ENCODE measurements at places on chromosomes 1 and 21. TPM values are rescaled to one million over a fixed set of nuclear protein-coding genes. Genes with fewer than 3 reads are reported as not detected.

The TSACC gene
- not detected for total RNA-seq

The TGFB2 gene
- 4.2 TPM for total RNA-seq

The LMX1A gene
- total RNA-seq, result not detected

The FAAH gene
- 34.1 TPM for total RNA-seq

The UBL4B gene
- not detected for total RNA-seq

DNA sequence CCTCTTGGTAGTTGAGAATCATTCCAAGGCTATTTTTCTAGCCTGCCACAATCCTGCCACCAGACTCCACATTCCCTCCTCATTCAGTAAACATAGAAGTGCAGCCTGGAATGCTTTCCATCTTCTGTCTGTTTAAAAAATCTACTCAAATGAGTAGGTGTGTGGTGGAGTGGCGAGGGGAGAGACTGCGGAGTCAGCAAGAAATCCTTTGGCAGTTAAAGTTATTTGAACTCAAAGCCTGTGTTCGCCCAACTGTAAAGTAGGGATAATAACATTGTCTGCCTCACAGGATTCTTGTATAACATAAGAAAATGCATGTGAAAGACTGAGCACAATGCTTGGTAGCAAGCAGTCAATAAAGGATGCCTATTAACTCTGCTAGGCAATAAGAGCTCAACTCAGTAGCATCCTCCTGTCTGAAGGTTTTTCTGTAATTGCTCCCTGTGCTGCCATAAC lies 22.2 kb upstream of the DPT start:
- no peaks in the 10 kb centered on the region for H3K36me3 ChIP-seq
- H3K27ac ChIP-seq, result no peak overlapping the region
- H3K4me3 ChIP-seq, result no peak overlapping the region
- DNase-seq, result no peak
- no peaks in the 10 kb centered on the region for H3K27me3 ChIP-seq

GRCh38 chr1:12477314-12477713 lies 140.7 kb downstream of the DHRS3 start:
- peak overlapping the region; percentile 76 for H3K27ac ChIP-seq
- DNase-seq, result no peak
- no peak overlapping the region for H3K4me3 ChIP-seq
- H3K27me3 ChIP-seq, result no peaks in the 10 kb centered on the region
- peaks cover 88% of the 10 kb centered on the region for H3K4me1 ChIP-seq

DNA sequence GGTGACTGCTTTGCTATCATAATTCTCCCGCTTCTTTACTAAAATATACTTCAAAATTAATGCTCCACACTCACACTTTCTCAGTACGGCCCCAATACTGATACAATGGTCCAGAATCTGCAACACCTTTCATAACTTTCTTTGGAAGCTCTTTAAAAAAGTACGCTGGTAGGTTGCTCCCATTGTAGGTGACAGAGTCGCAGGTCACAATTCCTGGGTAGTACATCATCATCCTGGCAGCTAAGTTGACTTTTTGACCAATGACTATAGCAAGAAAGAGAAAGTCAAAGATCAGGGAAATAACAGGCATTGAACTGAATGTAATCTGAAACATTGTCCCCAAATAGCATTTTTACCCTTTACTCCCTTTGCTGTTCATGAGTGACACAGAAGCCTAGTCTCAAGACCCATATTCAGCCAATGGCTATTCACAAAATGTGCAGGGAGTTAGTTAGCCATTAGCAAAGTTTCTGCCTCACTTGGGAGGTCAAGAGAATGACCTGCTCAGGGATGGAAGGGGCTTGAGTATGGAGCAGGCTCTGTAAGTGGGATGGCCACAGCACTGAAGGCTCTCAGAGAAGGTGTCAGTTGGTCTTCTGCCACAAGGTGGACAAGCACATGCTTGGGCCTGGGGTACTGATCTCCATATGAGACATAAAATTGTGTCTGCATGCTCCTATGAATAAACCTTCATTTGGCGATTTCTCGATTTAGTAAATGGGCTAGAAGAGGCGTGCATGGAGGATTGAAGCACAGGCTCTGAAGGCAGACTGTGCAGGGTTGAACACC lies 35.4 kb downstream of the ADCY10 start:
- H3K27me3 ChIP-seq, result no peaks in the 10 kb centered on the region
- H3K36me3 ChIP-seq, result no peaks in the 10 kb centered on the region
- H3K27ac ChIP-seq, result no peak overlapping the region

DNA sequence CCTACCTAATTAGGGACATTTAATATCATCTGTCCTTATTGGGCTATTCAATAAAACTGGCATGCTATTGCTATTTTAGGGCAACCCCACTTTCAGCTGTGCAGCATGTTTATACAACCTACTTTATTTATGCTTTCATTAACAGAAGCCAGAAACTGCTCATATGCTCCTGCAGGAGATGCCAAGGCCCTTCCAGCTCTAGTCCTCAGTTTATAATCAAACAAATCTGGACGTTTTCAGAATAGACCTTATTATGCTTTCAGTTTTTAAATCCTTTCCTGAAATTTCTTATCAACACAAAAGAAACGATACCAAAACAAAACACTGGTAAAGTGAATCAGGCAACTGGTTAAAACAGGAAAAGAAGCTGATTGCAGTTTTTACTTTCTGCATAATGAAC lies 53.2 kb downstream of the PTGS2 start:
- no peaks in the 10 kb centered on the region for H3K4me1 ChIP-seq
- no peak overlapping the region for H3K4me3 ChIP-seq
- no peaks in the 10 kb centered on the region for H3K27me3 ChIP-seq
- no peak for DNase-seq
- H3K27ac ChIP-seq, result no peak overlapping the region
- H3K36me3 ChIP-seq, result no peaks in the 10 kb centered on the region

DNA sequence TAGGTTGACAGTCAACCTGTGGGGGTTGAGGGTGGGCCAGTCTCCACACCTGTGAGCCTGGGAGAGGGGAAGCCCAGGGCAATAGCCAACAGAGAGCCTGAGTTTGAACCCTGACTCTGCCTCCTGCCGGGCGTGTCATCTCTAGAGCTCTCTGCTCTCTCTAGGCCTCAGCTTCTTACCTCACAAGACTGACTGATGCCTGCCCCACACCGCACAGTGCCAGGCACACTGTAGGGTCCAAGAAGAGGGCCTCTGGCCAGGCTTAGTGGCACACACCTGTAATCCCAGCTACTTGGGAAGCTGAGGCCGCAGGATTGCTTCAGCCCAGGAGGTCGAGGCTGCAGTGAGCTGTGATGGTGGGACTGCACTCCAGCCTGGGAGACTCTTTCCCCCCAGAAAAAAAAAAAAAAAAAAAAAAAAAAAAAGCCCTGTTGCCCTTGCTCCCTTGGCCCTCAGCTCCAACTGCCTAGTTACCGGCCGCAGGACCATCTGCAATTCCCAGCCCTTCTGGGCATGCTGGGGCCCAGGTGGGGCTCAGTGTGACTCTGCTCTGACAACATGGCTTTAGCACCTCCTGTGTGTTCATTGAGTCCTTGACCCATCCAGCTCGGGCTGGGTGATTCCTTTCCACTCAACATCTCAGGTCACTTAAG lies 25.1 kb downstream of the GRHL3 start:
- H3K4me3 ChIP-seq, result no peak overlapping the region
- no peaks in the 10 kb centered on the region for H3K4me1 ChIP-seq
- no peak overlapping the region for H3K27ac ChIP-seq
- no peaks in the 10 kb centered on the region for H3K27me3 ChIP-seq

DNA sequence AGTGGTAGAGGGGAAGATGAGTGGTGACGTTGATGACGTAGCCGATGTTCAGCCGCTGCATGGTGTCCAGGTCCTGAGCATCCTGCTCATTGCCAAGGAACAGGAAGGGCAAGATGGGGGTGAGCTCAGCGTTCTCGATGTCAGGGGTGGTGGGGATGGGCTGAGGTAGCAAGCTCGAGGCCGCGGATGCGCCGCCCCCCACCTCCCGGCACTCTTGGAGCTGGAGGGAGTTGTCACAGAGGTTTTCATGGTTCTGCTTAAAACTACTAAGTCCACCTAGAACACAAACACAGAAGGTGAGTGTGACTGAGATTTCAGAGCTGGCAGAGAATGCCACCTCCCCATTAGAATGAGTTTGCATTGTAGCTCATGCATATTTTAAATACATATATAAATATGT lies 35.7 kb downstream of the DUSP10 start:
- no peak overlapping the region for H3K27ac ChIP-seq
- H3K4me3 ChIP-seq, result no peak overlapping the region
- DNase-seq, result no peak
- peaks cover 10% of the 10 kb centered on the region for H3K36me3 ChIP-seq
- peaks cover 21% of the 10 kb centered on the region for H3K4me1 ChIP-seq

- no peaks in the 10 kb centered on the region for H3K36me3 ChIP-seq
- no peaks in the 10 kb centered on the region for H3K27me3 ChIP-seq
- DNase-seq, result no peak
Measured at GRCh38 chr1:9302745-9303524, 10.2 kb downstream of the SPSB1 start.

DNA sequence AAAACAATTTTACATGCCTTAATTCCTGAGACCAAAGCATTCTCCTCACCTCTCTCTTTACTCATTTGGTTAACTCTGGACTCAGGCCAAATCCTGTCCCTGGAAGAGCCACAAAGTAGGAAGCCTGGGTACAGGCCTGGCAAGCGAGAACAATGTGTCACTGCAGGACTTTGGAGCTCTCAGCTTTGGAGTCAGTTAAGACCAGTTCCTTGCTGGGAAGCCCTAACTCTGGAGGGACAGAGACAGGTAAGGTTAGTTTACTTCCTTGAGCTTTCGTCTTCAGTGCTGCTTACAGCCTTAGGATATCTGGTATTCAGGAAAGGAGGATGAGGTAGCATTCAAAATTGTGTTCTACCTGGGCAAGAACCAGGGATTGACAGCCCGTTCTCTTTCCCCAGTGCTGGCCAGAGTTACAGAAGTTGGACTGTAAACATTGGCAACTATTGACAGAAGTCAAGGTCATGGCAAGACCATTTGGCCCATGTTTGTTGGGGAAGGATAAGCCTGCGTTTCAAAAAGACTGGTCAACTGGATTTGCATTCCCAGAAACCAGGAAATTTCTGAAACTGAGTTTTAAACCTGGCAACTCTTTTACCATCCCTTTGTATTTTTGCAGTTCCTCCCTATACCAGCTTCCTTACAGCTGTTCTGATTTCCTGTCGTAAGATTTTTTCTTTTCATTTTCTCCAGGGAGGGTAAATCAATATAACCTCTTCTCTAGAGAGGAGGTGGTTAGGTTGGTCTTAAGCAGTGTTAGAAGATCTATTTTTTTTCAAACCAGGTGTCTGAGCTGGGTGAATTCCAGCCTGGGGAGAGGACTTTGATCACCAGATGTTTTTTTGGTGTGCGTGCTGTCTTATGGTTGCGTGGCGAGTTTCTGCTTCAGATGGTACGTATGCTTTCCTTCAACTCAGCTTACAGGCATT lies at the start of gene C4BPB:
Gene C4BPB (plus strand): TSS at position 160 of the 926 bp plus-strand sequence. CDS start 672 bp downstream, at position 832.
- no peaks in the 10 kb centered on the region for H3K36me3 ChIP-seq
- H3K4me1 ChIP-seq, result peaks cover 10% of the 10 kb centered on the region
- DNase-seq, result no peak
- peak within 1 kb of the TSS; percentile 68 for H3K27ac ChIP-seq

DNA sequence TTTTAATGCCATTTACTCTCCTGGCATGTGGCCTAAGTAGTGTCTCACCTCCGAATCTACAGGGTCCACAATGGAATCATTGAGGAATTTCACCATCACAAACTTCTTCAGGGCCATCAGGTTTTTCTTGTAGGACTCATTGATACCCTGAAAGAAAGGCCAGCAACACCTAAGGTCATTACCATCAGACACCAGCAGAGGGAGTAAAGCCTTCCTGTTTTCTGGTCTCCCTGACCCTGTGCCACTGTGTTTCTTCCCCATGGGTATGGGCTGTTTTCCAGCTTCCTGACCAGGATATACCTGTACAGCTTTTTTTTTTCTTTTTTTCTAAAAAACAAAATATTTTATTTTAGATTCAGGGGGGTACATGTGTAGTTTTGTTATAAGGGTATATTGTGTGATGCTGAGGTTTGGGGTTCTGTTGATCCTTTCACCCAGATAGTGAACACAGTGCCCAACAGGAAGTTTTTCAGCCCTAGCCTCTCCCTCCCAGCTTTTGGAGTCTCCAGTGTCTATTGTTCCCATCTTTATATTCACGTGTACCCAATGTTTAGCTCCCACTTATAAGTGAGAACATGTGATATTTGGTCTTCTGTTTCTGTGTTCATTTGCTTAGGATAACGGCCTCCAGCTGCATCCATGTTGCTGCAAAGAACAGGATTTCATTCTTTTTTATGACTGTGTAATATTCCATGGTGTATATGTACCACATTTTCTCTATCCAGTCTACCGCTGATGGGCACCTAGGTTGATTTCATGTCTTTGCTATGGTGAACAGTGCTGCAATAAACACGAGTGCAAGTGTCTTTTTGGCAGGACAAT lies 18.3 kb downstream of the PPT1 start:
- H3K27me3 ChIP-seq, result no peaks in the 10 kb centered on the region
- H3K27ac ChIP-seq, result no peak overlapping the region
- no peak overlapping the region for H3K4me3 ChIP-seq

- H3K4me1 ChIP-seq, result no peaks in the 10 kb centered on the region
- H3K27me3 ChIP-seq, result no peaks in the 10 kb centered on the region
- no peak for DNase-seq
- no peak overlapping the region for H3K27ac ChIP-seq
- no peaks in the 10 kb centered on the region for H3K36me3 ChIP-seq
Measured at GRCh38 chr1:199669916-199670315, 357.6 kb upstream of the NR5A2 start.

DNA sequence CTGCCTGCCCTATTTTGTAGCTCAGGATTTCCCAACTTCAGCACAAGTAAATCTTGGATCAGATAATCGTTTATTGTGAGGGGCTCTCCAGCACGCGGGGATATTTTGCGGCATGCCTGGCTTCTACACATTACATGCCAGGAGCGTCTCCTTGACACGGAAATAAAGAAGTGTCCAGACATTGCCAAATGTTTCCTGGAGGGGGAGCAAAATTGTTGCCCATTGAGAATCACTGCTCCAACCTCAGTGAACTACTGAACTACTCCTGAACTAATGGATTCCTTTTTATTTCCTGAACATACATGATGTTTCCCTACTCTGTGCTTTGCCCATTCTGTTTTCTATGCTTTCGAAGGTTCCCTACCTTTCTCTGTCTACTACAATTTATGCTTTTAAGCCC lies 1359.1 kb upstream of the ADGRL2 start:
- no peaks in the 10 kb centered on the region for H3K36me3 ChIP-seq
- no peak for DNase-seq
- H3K4me1 ChIP-seq, result no peaks in the 10 kb centered on the region
- H3K4me3 ChIP-seq, result no peak overlapping the region
- H3K27me3 ChIP-seq, result no peaks in the 10 kb centered on the region

- H3K27ac ChIP-seq, result no peak overlapping the region
- no peaks in the 10 kb centered on the region for H3K4me1 ChIP-seq
- DNase-seq, result no peak
- no peak overlapping the region for H3K4me3 ChIP-seq
- no peaks in the 10 kb centered on the region for H3K36me3 ChIP-seq
- no peaks in the 10 kb centered on the region for H3K27me3 ChIP-seq
Measured at GRCh38 chr1:38101037-38101785, 54.6 kb upstream of the POU3F1 start.

DNA sequence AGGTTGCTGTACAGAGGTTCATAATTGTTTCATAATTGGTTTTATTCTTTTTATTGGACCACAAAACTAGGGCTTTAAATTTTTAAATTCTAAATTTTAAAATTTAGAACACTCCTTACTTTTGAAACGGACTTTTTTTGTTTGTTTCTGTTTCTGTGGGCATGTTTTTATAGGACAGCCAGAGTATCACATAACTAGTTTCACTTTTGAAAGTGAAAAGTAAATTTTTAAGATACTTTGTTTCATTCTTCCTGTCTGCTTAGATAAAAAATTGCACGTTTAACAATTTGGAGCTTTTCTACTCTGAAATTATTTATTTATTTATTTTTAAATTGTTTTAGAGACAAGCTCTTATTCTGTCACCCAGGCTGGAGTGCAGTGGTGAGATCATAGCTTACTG lies 29.7 kb downstream of the MDM4 start:
- no peak overlapping the region for H3K4me3 ChIP-seq
- H3K4me1 ChIP-seq, result peaks cover 3% of the 10 kb centered on the region
- peaks cover 70% of the 10 kb centered on the region for H3K36me3 ChIP-seq

Data from upper lobe of left lung (tissue), 6 donors.